Activated CD4-positive, alpha-beta T cell treated with anti-CD3 and anti-CD28 coated beads, Interleukin-10, Interleukin-2, amounts not matched to agents 100 ng/mL and 50 ng/mL, durations not matched to agents 16 hours and 8 hours (primary cell): ENCODE measurements at places on chromosomes 6 and 20.

GRCh38 chr6:70303034-70303525 lies at the start of gene COL9A1:
Gene COL9A1, minus strand, starts transcription at chr6:70303084. Its CDS starts 160 bp downstream, at chr6:70302924.
- DNase-seq: no peak

GRCh38 chr20:61627791-61628415 lies 375.8 kb downstream of the CDH4 start:
- DNase-seq: no peak

DNA sequence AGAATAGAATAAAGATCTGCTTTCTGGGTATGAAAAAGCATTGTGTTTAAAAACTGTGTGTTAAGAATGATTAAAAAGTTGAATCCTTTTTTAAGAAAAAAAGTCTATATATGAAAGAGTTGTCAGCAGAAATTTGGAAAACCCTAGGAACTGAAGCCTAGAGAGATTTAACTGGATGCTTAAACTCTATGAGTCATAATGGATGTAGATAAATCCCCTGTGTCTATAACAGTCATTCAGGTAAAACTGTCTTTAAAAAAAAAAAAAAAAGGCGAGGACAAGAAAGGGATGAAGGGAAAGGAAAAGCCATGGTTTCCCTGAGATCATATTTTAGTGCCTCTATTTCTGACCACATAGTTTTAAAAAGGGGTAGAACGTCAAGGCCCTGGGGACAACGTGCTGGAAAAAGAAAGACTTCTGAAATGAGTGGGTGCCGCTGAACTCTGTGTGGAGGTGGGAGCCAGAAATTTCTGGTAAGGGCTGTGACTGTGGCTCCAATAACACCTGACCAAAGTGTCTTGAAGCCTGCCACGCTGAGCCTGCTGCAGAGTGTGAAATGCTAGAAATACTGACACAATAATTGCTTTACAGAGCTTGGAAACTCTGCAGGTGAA lies 302.6 kb upstream of the ARID1B start:
- no peak for DNase-seq

GRCh38 chr6:130624046-130624445 lies 203.2 kb upstream of the SMLR1 start:
- DNase-seq: peak; percentile 84

GRCh38 chr6:161235776-161236633 lies 37.9 kb downstream of the AGPAT4 start:
- peak; percentile 21 for DNase-seq

DNA sequence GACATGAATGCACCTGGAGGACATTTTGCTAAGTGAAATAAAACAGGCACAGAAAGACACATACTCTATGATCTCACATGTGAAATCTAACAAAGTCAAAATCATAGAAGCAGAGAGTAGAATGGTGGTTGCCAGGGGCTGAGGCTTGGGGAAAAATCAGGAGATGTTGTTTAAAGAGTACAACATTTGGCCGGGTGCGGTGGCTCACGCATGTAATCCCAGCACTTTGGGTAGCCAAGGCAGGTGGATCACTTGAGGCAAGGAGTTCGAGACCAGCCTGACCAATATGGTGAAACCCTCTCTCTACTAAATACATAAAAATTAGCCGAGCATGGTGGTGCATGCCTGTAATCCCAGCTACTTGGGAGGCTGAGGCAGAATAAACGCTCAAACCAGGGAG lies 26.0 kb upstream of the LOC128125822 start:
- no peak for DNase-seq

GRCh38 chr6:137975188-137975940 lies 108.3 kb downstream of the TNFAIP3 start:
- peak; percentile 74 for DNase-seq

DNA sequence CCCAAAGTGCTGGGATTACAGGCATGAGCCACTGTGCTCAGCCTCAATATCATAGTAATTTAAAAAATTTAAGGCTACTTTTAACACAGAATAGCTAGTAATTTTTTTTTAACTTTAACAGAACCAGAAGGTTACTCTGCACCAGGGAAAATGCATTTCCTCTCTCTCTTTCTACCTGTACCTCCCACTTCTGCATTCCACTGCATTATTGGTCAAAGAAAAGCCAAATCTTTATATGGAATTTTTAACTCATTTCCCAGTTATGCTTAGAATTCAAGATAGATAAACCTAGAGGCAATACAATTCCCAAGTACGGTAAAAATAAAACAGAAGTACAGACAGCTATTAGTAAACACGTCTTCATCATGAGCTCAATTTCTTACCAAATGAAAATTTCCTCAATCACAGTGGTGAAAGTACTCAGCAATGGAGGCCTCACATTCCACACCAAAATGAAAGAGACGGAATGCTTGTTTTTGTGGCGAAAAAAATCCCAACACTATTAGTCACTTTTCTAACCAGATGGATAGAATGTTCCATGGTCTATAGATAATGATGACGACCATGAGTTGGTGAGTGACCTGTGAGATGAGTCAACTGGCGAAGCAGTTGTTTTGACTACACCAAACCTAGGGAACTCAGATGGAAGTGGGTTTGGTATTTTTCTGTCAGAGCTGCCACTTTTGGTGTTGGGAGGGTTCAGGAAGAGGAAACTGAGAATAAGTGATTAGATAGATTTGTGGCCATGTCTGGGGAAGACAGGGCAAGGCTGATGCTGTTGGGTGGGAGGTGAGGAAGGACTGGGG lies 104.7 kb upstream of the SGK1 start:
- DNase-seq: peak; percentile 45

- DNase-seq: no peak
These were observed 71.3 kb upstream of the STXBP5 start for GRCh38 chr6:147132889-147133288.

- DNase-seq: no peak
These were observed 407.7 kb upstream of the JARID2 start for GRCh38 chr6:14838133-14838583.

DNA sequence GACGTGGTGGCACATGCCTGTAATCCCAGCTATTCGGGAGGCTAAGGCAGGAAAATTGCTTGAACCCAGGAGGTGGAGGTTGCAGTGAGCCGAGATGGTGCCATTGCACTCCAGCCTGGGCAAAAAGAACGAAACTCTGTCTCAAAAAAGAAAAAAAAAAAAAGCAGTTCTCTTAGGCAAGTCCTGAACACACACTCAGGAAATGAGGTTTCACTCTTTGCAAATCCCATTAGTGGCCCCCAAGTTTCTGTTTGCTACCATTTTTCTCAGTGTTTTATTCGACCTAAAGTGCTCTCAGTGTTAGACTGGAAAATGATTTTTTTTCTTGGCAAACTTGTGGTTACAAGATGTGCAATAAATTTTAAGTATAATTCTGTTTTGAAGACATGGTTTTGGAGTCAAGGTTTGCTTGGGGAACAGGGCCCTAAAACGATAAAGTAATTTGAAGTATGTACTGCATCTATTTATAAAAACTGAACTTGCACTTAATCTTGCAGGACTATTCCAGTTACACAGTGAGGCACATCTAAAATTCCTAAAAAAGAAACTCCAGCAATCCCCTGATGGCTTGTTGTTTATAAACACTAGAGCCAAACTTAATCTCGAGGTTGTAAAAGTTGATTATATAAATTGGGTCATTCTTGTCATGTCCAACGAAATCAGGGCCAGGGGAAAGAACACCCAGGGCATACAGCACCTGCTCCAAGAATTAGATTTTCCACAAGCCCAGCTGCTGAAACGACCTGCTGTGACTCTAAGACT lies 42.6 kb downstream of the MAP1LC3A start:
- no peak for DNase-seq

- no peak for DNase-seq
These were observed 168.0 kb upstream of the RNF24 start for GRCh38 chr20:4183361-4183760.

- DNase-seq: no peak
These were observed 2.0 kb downstream of the LAMP5 start for GRCh38 chr20:9516234-9516871.

DNA sequence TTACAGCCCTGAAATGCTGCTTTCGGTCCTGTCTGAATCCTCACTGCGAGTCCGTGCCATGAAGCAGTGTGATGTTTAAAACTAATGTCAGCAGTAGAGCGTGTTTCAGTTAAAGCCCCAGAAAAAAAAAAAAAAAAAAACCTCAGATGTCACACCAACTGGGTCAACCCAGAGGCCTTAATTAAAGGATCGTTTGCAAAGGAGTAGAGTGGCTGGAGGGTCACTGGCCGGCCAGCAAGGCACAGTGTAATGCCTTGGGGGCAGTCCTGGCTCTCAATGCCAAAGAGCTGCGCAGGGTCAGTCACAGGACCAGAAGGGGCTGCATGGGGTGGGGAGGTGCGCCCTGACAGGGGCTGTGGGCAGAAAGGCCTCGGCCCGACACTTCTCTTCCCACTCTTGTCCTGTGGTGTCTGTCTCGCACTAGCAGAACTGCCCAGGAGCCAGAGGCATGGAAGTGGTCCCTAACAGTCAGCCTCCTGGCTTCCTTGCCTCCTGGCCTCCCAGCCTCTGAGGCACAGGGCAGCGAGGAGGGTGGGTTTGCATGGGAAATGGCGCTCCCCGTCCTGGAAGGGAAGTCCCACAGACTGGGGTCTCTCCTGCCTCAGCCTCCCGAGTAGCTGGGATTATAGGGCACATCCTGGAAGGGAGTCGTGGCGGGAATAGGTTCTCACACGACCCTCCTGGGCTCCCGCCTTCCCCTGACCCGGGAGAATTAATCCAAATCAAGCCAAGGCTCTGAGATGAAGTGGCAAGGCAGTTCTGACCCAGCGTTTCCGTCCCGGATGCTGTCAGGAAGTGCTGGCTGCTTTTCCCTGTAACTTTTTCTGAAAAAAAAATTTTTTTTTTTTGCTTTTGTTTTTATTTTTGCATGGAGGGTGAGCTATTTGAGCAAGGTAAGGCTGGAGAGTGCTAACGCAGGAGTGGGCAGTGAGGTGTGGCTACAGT lies 53.7 kb upstream of the MPC1 start:
- no peak for DNase-seq

DNA sequence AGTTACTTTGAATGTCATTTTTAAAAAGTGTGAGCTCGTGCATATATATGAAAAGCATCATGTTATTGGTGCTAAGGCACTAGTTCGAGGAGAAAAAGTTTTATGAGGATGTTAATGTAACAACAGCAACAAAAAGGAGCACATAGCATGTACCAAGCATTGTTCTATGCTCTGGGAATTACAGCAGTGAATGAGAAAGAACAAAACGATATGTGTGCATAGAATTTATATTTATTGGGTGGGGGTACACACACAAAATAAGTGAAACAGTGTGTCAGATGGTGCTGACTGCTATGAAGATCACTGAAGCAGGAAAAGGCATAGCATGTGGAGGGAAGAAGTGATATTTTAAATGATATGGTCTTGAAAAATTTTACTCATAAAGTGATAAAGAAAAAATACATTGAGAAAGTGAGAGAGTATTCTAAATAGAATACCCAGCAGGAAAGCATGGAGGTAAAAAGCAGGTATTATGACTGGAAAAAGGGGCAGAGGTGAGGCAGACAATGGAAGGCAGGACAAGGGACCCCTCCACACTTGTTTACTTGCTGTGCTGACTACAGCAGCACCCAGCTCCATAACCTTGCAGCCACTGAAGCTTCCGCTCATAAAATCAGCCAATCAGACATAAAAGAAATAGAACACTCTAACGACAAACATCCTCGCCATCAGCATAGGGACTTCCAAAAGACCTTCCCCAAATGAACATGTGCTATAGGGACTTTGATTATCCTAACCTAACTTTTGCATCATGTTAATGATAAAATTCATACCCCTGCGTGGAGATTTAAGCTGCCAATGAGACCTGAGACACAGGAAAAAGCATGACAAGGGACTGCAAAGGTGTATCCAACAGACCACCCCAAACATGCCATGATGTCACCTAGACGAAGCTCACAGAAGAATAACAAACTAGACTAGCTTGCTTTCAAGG lies 119.9 kb downstream of the HFE start:
- DNase-seq: no peak

GRCh38 chr20:14544688-14545087 lies 207.3 kb upstream of the FLRT3 start:
- DNase-seq: no peak

DNA sequence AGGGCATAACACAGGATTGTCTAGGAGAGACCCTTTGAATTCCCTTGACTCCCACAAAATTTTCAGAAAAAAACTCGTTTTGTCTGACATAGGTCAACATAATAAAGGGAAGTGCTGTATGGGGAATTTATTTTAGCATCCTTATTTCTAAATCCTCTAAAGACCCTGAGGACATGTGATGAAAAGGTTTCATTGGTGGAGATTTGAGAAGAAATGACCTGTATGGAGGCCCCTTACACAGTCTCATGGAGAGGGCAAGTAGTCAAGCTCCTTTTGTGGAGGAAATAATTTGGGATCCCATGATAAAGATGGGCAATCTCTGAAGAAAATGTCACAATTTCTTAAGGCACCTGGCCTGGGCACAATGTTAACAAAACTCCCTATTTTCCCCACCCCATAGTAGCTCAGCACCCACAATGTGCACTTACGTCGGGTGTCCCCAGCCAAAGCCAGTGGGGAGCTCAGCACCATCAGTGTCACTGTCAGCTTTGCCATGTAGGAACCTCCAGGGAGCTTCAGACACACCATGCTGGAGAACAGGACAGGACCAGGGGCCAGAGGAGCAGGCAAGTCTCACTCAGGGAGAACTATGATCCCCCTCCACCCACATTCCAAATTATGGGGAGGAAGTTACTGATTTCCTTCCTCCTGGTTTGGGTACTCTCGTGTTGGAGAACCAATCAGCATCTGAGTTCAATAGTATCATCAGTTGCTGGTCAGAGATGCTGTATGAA lies at the start of gene HLA-DRB5:
HLA-DRB5 (minus strand) TSS at position 591 of the 734 bp plus-strand sequence; CDS start at position 528, 63 bp downstream.
- peak; percentile 34 for DNase-seq

- DNase-seq: no peak
These were observed 79.0 kb downstream of the SAMD3 start for GRCh38 chr6:130143709-130144108.

GRCh38 chr20:8406391-8406790 lies 274.3 kb downstream of the PLCB1 start:
- DNase-seq: no peak

DNA sequence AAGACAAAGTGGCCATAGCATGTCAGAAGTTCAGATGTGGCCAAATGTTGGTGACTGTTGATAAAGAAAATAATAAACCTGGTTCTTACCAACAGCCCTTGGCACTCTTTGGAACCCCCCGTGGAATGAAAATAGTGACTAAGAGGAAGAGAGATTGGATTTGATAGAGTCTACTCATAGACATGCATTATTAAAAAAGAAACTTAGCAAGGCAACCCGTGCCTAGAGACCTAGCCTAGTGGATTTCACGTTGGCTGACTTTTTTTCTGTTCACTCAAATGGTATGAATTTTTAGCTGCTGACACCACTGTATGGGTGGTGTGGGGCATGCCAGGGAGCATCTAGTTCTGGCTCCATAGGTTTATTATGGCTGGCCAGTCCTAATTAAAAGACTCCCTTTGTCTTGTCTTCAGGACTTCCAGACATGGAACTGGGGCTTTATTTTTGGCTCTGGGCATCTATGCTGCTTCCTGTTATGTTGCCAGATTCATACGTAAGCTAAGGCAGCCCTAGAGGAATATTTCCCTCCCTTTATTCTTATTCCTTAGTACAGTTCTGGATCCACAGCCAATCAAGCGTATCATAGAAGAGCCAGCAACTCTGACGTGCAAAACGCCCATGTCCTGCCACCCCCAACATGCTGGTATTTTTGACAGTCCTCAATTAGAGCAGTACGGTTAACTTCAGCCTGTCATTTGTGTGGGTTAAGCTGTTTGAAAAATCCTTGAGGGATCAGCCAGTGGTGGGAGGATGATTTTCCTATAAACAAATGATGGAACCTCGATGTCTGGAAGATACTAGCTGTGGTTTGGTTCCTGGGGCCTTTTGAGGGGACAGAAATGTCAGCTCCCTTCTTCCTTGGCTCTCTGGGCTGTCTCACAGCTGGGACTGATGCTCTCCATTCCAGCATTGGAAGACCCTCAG lies 127.5 kb downstream of the ISM1 start:
- no peak for DNase-seq

GRCh38 chr20:38296433-38296832 lies 7.5 kb upstream of the BPI start:
- DNase-seq: no peak

- peak; percentile 58 for DNase-seq
These were observed 39.4 kb upstream of the KCNK16 start for GRCh38 chr6:39361657-39362486.
